ENCODE measurements at places on chromosomes 3 and 15. TPM values are rescaled to one million over a fixed set of nuclear protein-coding genes. Genes with fewer than 3 reads are reported as not detected.

SKOR1 gene
- total RNA-seq: 0.21 TPM

GRCh38 chr3:197289726-197290125 lies 8.7 kb downstream of the DLG1 start:
- DNase-seq: no peak

DNA sequence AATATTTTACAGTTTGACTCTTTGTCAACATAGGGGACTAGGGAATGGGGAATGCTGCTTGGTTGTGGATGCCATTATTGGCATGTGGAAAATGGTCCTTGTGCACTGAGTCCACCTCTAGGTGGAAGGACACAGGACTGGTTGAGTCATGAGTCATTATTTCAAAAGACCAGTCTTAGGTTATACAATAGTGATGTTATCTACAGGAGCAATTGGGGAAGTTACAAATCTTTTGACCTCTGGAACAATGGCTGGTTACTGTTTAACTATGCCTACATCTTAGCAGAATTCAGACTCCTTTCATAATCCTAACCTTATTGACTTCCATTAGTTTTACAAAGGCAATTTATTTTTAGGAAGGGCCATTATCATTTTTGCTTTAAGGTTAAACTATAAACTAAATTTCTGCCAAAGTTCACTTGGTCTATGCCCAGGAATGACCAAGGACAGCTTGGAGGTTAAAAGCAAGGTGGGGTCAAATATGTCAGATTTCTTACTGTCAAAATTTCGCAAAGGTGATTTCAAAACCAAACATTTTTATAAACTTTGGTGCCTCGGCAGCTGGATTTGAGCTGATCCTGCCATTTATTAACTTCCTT lies 11.8 kb upstream of the CCR8 start:
- DNase-seq: no peak

DNA sequence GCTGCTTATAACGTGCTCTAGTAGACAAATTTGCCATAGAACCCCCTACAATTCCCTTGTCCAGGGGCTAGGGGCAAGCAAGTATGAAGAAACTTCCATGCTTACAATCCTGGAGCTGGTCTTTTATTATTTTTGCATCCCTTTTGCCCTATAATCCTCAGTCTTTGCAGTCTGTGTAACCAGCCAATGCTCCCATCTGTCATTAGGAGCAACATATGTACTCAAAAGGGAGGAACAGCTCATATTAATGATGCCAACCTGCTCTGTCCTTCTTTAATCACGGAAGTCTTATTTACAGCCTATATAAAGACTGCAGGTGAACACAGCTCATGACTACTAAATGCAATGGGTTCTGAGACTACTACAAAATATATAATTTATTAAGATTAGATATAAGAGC lies 263.3 kb downstream of the ZIC1 start:
- no peak for DNase-seq

DNA sequence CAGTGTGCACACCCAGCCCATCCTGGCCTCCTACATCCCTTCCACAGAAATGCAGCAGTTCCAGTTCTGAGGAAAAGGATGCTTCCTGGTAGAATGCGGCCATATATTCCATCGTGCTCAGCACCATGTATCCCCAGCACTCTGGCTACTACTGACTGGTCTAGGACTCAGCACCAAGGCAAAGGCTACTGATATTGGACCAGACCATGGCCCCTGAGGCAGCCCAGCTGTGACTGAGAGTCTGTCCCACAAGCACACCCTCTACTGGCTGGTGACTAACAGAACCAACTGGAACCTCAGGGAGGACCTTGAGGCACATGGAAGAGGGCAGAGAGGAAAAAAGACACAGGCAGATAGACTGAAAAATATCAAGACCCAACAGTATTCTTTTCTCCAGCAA lies 30.0 kb downstream of the TARS3 start:
- DNase-seq: no peak
